HFFc6 (cell line): ENCODE measurements at places on chromosomes 3 and 15.

- DNase-seq, result peak; percentile 45
These were observed 10.9 kb downstream of the RTP1 start for GRCh38 chr3:187208159-187208558.

DNA sequence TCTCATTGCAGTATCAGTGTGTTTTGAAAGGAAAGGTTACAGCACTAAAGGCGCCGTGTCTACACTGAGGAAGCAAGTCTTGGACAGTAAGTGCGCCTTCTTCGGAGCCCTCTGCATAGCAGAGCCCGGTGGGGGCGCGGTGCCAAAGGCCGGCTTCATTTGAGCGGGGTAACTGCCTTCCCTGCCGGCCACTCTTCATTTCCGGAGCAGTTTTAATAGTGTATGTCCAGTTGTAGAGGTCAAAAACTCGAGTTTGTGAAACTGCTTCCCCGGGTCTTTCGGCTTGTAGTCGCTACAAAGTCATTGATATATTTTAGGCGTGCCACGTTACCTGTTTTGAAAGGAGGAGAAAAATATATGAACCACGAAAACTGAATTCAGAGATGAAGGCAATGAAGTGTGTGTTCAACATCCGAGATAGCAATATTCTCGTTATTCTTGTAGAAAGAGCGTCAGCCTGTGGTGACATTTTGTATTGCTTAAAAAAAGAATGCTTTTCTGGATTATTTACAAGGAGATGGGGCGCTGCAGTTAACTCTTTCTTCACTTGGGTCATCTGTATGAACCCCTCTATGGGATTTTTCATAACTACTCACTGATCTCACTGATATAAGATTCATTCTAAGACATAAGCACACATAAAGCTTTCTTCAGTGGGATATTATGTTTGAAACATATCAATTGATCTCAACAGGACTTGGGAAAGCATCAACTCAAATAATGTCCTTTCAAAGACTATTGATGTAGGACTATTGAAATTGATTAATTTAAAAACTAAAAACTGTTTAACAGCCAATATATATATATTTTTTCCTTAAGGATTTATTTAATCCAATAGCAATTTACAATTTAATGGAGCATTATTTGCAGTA is 3.0 kb downstream of the ALCAM start:
- peak; percentile 70 for DNase-seq

- DNase-seq, result no peak
These were observed 1090.2 kb downstream of the FHIT start for GRCh38 chr3:60160822-60161748.

DNA sequence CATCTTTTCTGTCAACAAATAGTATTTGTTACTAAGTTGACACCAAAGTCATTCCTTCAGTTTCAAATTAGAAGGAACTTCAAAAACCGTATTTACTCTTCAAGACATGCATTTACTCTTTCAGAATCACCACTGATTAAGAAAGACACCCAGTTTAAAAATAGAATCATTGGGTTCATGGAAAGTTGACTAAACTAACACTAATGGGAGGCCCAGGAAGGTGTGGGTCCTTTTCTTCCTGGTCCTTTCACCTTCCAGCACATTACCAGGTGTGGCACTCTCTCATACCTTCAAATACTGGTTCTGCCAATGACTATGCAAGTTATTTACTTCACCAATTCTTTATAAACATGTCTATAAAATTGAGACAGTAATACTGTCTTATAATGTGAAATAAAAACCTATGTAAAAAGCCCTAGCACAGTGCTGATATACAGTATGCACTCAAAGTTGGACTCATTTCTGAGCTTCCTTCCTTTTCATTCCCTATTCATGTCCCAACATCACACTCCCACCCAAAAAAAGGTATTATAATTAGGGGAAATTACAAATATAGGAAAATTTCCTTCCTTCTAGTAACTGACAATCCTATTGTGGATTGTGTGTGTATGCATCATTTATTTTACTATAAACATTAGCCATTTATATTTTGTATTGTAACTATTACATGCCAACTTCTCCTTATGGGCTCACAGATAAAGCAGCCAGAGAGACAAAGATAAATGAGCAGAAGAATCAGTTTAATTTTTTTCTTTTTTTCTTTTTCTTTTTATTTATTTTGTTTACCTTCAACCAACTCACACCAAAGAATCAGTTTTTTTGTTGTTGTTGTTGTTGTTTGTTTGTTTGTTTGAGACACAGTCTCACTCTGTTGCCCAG is 48.9 kb downstream of the LRRFIP2 start:
- DNase-seq, result no peak

DNA sequence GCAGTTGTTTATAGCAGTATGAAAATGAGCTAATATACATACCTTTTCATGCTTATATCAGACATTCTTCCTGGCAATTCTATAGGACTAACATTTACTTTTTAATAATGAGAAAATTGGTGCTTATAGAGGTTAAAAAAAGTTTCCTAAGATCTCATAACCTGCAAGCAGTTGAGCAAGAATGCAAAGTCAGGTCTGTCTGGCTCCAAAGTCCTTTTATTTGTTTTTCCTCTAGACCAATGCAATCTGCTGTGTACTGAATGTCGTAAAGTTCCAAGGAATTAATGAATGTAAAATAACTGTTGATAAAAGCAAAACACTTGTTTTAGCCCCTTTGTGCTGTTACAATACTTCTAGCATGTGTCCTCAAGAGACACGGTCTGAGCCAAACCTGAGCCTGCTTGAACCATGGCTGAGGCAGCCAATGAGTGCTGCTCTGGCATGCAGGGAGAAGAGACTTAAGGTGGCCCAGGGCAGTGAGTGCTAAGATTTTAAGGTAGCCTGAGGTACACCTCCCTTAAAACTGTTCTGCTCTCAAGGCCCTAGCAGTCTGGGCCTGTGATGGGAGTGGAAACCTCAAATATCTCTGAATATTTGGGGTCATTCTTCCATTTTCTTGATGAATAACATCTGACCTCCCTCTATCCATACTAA is 555.1 kb upstream of the NAALADL2 start:
- no peak for DNase-seq

GRCh38 chr15:94066811-94067210 is 164.6 kb upstream of the MCTP2 start:
- no peak for DNase-seq

DNA sequence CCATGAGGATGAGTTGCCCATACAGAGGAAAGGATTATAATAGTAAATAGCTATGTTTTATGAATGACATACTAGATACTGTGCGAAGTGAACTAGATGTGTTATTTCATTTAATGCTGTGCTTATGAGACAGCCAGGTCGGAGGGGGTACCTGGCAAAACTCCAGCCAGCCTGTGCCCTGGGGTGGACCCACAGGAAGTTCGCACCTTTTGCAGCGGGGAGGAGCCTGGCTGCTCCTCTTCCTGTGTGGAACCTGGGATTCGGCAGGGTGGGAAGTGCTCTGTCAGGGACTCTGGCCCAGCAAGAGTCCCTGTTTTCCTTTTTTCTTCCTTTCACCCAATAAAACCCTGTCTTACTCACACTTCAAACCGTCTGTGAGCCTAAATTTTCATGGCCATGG is 452.2 kb downstream of the IL5RA start:
- no peak for DNase-seq

DNA sequence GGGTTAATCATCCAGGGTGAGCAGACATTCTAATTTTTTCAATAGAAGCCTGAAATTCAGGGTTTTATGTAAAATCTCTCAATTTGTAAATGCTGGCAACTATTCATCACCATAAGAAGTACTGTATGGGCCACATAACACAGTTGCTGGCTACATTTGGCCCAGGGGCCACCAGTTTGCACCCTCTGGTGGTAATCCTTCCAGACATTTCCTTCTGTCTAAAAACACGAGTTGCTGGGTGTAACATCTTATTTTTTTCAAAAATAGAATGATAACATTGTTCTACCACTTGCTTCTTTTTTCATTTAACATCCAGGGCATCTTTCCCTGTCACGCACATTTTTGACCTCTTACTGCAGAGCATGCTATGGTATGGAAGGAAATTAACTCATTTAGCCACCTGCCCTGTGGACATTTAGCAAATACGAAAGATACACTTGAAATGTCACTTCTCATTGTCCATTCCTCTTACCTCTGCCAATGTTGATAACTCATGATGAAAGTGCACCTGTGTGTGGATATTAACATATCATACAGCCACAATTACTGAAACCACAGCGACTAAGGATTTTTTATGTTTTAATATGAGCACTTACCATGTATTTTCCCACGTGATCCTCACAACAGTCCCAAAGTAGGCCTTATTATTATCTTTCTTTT is 117.5 kb upstream of the ARHGEF3 start:
- DNase-seq, result no peak

GRCh38 chr15:70474471-70475406 is 288.6 kb downstream of the UACA start:
- peak; percentile 66 for DNase-seq

DNA sequence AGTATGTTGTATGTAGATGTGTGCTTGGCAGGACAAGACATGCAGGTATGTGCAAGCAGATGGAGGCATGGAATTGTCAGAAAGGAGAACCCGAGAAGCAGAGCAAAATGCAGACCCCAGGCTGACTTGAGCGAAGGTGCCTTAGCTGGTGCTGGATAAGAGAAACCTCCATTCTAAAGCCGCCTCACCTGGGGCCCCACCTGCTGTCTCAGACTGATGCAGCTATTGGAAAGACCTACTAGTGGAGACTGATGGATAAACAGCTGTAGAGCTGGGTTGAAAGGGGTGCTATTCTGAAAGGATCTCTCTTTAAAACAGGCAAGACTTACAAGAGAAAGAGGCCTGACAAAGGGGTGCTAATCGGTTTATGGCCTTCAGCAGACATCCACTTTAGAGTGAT is 86.2 kb downstream of the EPHB1 start:
- DNase-seq, result no peak

- no peak for DNase-seq
These were observed 9.2 kb downstream of the CCRL2 start for GRCh38 chr3:46416125-46416810.

DNA sequence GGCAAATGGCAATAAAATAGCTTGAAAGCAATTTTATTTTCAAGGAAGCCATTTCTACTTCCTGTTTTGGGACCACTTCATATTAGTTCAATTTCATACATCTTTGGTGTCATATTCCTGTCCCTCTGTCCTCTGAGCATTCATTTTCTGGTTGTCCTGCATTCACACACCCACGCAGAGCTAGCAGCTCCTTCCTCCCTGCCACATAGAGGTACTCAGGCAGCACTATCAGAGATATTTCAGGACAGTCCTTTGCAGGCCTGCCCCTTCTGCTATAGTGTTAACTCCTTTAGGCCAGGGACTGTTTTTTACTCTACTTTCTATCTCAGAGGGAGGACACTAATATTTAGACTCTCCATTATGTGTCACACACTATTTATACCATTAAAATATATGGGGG is 132.0 kb downstream of the ECT2 start:
- no peak for DNase-seq

GRCh38 chr15:49045751-49046219 is 461 bp downstream of the SECISBP2L start:
- DNase-seq, result peak; percentile 9

- no peak for DNase-seq
These were observed 1022.9 kb downstream of the MCTP2 start for GRCh38 chr15:95254263-95254662.
